Activated CD4-positive, alpha-beta T cell treated with anti-CD3 and anti-CD28 coated beads for 24 hours (primary cell): ENCODE measurements at places on chromosomes 5 and 9.
A peak's percentile ranks its signal among the peaks of the same experiment; 100 is the strongest.

- DNase-seq, result no peak
These were observed 155.0 kb upstream of the TSLP start for GRCh38 chr5:110916381-110917049.

GRCh38 chr9:129317179-129318011, 139.3 kb upstream of the IER5L start:
- no peak for DNase-seq

- no peak for DNase-seq
These were observed 3.4 kb upstream of the FLT4 start for GRCh38 chr5:180652771-180653170.

GRCh38 chr9:91163773-91164471, 197.8 kb downstream of the AUH start:
- no peak for DNase-seq

DNA sequence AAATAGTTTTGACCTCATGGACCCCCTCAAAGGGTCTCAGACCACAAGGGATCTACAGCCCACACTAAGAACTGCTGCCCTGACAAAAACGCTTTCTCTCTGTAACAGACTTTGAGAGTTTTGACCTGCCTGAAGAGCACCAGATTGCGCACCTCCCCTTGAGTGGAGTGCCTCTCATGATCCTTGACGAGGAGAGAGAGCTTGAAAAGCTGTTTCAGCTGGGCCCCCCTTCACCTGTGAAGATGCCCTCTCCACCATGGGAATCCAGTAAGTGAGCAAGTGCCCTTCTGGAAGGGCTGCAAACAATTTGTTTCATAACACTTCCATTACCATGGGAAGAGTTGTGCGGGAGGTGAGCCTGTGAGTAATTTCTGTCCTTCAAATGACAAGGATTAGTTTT, 6.0 kb downstream of the PTTG1 start:
- no peak for DNase-seq

- no peak for DNase-seq
These were observed 166.4 kb downstream of the DMRT2 start for GRCh38 chr9:1216532-1216931.

- peak; percentile 33 for DNase-seq
These were observed 701 bp downstream of the PARP8 start for GRCh38 chr5:50667023-50667652.

DNA sequence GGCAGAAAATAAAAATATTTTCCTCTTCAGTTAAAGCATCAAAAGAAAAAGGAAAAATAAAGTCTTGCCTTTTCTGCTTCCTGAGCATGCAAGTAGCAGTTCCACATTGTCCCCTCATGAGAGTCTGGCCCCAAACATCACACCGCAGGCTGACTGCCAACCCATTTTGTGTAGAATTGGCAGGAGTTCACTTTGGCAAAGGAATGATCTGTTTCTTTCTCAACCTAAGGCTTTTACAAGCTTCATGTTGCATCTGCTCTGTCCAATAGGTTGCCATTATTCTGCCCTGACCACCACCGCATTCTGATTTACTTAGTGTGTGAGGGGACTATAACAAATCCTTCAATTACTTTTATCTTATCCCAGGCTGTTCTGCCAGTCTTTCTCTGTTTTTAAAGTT, 249.5 kb downstream of the ISL1 start:
- DNase-seq, result no peak

DNA sequence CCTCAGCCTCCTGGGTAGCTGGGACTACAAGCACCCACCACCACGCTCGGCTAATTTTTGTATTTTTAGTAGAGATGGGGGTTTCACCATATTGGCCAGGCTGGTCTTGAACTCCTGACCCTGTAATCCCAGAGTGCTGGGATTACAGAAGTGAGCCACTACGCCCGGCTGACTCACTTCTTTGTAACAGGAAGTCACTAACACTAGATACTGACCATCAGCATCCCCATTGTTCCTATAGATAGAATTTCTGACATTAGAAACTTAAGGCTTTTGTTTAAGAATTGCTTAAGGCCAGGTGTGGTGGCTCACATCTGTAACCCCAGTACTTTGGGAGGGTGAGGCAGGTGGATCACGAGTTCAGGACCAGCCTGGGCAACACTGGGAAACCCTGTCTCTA, 42.2 kb downstream of the LEAP2 start:
- no peak for DNase-seq
